ENCODE measurements at places on chromosomes 2 and 18. TPM values are rescaled to one million over a fixed set of nuclear protein-coding genes. Genes with fewer than 3 reads are reported as not detected.

Gene G6PC2
- not detected for total RNA-seq

Gene CABLES1
- 5.4 TPM for total RNA-seq

Gene SERPINB12
- total RNA-seq = not detected

Gene RESP18
- not detected for total RNA-seq

Gene REG1A
- not detected for total RNA-seq

Gene ACKR3
- total RNA-seq = 3.0 TPM

Gene SIX3
- total RNA-seq = not detected

Gene LCT
- total RNA-seq = not detected

Gene BUB1
- 11.7 TPM for total RNA-seq

Gene CLEC4F
- total RNA-seq = not detected

Gene GATA6
- total RNA-seq = 0.10 TPM

DNA sequence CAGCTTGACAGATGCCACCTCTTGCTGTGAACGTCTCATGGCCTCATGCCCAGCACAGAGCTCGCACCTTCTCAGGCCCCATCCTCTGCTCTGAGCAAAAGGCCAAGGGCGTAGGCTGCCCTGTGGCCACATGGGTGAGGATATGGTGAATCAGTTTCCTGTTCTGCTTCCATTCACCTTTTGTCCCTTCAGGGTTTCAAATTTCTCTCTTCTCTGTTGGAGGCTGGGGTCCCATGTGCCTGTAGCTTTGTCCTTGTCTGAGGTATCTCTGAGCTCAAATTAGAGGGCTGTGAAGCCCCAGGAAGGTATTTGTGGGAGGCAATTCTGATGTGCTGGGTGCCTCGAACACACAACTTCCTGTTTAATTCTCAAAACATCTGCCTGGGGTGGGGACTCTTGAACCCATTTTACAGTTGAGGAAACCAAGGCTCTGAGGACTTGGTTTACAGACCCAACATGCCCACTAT, 29.0 kb downstream of the ZAP70 start:
- peak; percentile 54 for DNase-seq

- peak; percentile 3 for DNase-seq
Observed at GRCh38 chr18:32469190-32469651, 1.5 kb downstream of the GAREM1 start.

- DNase-seq = no peak
Observed at GRCh38 chr2:240512666-240513535, 44.9 kb downstream of the ANKMY1 start.

DNA sequence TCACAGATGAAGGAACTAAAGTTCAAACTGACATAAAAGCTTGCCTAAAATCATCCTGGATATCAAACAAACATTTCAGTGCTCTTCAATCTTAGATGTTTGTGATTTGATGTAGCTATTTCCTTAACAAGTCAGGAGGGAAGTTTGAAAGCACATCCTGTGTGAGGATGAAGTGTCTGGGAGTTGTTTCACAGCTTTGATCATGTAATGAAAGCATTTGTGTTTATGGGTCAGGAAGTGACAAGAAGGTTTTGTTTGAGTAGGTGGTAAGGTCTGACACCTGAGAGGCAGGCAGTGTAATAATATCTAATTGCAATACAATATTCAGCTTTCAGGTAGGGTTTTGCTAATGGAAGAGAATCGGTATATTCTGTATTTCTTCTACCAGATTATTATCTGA, 26.0 kb upstream of the CSRNP3 start:
- DNase-seq = no peak

DNA sequence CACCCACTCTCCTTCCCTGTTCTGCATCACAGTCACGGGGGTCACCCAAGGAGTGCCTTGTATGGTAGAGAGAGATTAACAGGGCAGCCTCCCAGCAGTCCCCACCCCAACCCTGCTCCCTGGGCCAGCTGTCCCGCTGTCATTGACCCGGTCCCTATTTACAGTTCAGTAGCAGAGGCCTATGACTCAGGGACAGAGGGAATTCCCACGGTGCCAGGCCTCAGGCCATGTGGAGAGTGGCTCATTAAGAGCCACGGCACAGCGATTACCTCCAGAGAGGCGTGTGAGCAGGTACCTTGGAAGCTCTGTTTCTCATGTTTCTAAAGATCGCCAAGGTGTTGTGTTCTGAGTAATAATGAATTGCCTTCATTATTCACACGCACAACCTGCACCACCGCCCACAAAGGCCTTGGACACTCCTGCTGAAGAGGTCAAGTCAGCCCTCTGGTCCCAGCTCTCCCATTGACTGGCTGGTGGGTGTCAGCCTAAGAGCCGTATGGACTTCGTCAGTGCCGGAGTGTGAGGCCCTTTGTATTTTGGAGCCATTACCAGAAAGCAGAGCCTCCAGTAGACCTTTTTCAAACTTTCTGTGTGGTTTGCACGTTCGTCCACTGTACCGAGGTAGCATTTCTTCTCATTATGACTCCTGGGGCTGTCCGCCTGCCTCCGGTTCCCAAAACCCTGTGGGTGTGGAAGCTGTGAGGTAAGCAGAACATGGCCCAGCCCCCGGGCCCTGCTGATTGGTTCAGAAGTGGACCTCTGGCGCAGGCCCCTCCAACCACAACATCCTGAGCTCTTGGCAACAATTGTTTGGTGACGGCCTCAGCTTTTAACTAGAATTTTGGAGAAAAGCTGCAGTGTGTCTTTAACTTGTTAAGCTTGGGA, 47.0 kb downstream of the SERTAD2 start:
- peak; percentile 98 for DNase-seq

GRCh38 chr2:1968209-1968987, 224.1 kb upstream of the PXDN start:
- DNase-seq = no peak

DNA sequence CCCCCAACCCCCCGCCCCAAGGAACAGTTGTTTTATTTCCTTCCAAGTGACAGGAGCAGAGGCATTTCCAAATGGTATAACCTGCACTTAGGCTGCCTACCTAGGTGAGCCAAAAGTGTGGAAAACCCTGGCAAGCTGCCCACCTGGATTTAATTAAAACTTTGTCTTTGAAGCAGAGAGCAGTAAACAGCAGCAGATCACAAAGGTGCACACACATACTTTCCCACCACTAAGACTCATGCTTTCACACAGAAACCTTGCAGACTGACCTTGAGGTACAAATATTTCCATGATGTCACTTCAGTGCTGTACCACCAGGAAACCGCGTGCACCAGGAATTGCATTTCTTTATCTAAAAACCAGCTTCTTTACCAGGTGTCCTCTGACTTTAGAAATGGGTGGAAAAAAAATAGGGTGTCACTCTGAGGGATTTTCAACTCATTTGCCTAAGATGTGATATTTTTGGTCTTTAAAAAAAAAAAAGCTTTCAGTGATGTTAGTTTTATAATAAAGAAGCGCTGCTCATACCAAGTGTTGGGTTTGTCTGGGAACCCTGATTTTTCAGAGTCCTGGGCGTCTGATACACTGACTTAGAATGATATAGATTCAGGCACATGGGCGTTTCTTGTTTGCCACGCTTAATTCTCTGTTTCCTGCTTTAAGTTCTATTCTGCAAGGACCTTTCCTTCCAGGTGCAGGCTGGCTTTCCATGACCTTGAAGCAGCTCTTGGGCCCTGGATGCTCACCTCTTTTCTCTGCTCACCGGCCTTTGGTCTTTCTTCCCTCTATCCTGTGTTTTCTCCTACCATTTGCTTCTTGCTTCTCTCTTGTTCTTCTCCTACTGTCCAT, 70.7 kb upstream of the BCL2L11 start:
- DNase-seq = no peak

DNA sequence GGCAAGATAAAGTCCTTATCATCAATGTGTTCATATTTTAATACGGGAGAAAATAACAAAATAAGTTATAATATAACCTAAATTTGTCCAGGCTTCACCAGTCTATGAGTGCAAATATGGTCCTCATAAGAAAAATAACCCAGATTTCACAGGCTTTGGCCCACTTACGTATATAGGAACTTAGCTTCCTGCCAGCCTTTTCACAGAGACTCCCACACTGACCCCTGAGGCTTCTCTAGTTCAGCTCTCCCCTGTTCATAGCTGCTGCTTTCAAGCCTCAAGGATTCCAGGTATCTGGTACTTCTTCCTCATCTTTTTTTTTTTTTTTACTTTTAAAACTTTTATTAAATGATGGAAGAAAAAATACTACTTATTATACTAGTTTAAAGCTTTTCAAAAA, 74.9 kb upstream of the PELI1 start:
- DNase-seq = no peak

DNA sequence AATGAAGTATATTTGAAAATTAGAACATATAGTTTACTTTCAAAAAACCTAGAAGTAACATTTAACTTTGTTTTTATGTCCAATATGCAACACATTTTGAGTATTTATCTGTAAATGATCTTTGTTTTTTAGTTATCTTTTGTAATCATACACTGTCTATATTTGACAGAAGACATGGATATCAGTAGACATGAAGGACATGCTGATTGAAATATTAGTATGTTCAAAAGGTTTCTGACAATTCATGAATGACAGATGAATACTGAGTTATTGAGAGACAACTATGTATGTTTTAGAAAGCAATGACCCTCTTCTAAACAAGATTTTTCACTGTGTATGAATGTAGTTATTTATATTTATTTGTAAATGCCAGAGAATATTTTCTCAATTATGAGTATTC, 215.6 kb upstream of the TMEFF2 start:
- DNase-seq = no peak

DNA sequence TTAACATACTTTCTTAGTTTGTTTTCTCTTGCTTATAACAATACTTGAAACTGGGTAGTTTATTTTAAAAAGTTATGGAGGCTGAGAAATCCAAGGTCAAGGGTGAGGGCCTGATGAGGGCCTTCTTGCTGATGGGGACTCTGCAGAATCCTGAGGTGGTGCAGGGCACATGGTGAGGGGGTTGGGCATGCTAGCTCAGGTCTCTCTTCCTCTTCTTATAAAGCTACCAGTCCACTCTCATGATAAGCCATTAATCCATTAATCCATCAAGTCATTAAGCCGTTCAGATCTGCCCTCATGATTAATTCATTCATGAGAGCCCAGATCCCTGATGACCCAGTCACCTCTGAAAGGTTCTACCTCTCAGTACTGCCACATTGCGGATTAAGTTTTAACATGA, 21.4 kb downstream of the ALMS1 start:
- DNase-seq = no peak

GRCh38 chr18:63082366-63083019, 237.1 kb downstream of the BCL2 start:
- no peak for DNase-seq

GRCh38 chr2:74884118-74884762, 50.3 kb downstream of the HK2 start:
- DNase-seq = no peak

DNA sequence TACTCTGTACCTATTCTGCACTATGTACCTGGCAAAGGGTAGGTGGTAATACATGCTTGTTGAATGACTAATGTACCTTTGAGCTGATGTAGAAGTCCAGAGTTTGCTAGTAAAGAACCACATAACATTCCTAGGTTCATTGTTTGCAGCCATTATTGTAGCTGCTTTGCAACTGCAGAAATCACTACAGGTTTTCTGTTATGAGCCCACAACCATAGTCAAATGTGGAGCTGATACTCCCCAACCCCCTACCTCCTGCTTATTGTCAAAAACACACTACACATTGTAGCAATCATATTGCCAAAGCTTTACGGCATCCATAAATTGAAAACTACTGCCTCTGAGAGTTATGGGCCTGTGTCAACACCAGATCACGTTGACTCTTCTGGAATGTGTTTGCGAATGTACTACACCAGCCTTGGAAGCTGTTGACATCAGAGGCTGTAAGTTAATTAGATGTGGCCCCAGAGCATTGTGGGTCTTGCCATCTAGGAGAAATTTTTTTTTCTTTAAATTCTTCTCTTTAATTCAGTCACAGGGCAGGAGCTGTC, 187.0 kb downstream of the AGPS start:
- DNase-seq = no peak
